SIG-M5 (cell line): ENCODE measurements at places on chromosomes 4 and X.

- DNase-seq = no peak
Observed at GRCh38 chr4:81509191-81509590, 37.5 kb upstream of the RASGEF1B start.

GRCh38 chrX:42869011-42869410, 91.0 kb upstream of the PPP1R2C start:
- no peak for DNase-seq

- no peak for DNase-seq
Observed at GRCh38 chr4:156374894-156375293, 421.2 kb upstream of the CTSO start.

- DNase-seq = no peak
Observed at GRCh38 chr4:93748373-93749291, 79.9 kb upstream of the ATOH1 start.

DNA sequence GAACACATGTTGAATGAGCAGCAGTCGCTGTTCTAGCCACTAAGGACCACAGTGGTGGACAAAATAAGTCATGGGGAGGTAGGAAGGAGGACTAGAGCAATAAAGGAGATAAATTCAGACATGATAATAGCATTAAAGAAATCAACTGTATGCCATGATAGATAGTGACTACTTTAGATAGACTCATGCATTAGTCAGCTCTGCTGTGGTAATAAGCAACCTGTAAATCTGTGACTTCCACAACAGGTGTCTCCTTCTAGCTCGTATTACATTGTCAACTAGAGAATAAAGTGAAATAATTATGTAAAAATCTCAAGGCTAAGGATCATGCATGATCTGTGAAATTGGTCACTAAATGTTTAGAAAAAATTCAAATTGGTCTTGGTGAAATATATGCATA, 77.9 kb downstream of the WWC2 start:
- no peak for DNase-seq

- DNase-seq = no peak
Observed at GRCh38 chrX:79412972-79413371, 45.8 kb upstream of the ITM2A start.

DNA sequence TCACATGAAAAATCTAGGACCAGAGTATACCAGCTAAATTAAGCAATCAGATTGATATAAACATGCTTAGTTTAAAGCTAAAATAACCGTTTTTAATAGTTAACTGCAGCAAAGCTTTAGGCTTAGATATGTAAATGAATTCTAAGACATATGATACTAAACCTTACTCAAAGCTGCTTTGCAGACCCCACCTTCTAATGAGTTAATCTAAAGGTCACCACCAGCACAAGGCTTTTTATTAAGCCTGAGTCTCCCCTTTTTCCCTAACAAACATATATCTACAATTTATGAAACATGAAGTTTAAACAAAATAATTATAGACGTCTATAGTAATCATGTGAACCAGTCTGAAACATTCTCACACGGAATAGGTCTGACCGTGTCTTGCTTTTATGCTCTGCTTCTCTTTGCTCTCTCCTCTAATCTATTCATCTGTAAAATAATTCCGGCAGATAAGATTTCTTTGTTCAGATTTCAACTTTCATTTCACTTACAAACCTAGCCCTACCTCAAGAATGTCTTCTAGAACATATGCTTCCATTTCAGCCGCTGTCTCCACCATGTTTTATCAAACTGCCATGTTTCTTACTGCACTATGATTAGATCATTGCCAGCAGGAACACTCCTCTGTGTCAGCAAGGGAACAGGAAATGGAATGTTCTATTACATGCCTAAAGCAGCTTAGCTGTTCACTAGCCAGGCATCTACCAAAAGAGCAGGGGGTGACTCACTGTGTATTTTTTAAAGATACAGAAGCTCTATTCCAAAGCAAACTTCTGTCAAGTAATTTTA, 35.9 kb downstream of the ANKRD17 start:
- peak; percentile 31 for DNase-seq

GRCh38 chr4:16686195-16686594, 212.2 kb downstream of the LDB2 start:
- no peak for DNase-seq
